T-cell (primary cell): ENCODE measurements at places on chromosomes 16 and 17. TPM values are rescaled to one million over a fixed set of nuclear protein-coding genes. Genes with fewer than 3 reads are reported as not detected.

- DNase-seq: no peak
Measured at GRCh38 chr17:5780476-5780875, 196.2 kb upstream of the NLRP1 start.

Gene GRAP
- total RNA-seq: 95.2 TPM

DNA sequence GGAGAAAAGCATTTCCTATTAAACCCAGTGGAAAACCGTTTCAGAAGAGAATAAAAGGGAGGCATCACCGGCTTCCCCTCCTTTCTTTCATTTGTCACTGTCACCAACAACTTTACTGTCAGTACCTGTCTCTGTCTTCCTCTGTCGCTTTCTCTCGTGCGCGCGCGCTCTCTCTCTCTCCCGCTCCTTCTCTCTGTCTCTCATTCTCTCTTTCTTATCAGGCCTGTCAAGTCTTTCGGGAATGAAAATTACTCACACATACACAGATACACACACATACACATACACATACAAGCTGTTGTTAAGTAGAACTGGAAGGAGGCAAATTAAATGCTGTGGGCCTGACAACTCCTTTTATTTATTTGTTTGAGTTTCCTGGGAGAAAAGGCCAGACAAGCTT is 17.6 kb downstream of the MYOCD start:
- no peak for DNase-seq

DNA sequence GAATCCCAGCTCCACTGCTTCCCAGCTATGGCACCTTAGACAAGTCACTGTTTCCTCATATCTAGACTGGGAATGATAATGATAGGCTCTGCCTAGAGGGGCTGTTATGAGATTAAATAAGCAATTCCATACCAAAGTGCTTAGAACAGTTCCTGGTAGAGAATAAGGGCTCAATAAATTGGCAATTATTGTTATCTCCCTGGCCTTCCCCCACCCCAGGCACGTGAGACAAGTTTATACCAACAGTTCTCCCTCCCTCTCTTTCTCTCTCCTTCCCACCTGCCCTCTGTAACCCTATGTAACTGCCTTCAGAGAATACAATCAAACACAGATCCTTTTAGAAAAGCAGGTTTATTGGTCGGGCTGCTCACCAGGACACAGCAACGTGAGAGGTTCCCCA is 13.9 kb upstream of the STAT3 start:
- DNase-seq: no peak

DNA sequence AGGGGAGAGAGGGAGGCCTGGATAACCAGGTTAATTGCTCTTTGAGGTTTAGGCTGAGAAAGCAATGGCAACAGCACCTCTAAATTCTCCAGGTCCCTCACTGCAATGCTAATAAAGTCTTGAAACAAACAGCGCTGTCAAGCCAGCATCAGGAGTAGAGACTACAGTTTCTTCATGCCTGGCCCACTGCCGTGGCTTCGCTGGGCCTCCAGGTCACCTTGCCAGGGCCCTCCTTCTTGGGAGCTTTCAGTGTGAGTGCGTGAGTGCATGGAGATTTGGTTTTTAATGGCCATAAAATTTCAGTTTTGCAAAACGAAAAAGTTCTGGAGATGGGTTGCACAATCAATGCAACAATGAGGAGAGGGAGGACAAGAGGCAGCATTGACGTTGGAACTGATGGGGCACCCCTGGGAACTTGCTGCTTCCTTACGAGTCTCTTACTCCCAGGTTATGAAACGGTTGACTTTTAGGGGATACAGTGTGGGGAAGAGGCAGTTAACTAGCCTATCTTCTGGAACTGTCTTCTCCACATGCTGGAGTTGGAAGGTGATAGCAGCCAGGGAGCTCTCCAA is 229.4 kb downstream of the XYLT1 start:
- no peak for DNase-seq

DNA sequence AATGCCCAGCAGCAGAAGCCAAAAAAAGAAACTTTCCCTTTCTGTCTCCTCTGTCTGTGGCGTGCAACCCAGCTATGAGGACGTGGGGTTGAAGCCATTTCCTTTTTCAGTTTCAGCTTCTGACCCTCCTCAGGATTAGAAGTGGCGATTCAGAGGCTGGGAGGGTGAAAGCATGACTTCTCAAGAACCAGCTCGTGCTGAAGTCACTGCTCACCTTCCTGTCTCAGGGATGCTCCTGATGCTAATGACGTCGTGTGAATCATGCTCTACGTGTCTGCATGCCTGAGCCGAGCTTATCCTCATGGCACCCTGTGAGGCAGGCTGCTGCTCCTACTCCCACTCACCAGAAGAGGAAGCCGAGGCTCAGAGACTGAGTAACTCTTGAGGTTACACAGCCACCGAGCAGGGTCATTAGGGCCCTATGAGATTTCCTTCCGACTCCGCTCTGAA is 5.7 kb upstream of the LPO start:
- DNase-seq: no peak

DNA sequence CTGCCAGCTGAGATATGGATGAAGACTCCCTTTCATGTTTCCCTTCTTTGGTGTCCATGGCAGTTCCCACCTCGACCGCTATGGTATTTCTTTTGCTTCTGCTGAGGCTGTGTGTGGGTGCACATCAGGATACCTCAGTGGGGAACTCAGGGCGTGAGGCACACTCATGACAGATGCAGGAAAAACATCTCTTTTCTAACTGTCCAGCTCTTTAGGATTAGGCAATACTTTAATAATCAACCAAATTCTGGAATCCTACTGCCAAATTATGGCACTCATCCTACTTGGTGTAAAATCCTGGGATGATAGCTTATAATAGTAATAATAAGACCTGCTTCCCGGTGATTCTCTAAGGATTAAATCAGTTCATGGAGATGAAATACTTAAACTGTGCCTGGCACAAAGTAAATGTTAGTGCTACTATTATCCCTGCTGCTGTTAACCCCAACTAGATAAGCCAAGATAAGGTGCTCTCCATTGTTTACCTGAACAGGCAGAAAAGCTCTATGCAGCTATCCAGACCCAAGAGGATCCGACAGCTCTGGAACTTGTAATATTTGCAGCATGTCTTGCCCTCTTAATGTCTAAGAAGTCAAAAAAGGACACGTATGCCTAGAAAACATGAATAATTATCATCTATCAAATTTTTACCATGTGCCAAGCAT is 543.3 kb downstream of the WWOX start:
- no peak for DNase-seq

- no peak for DNase-seq
Measured at GRCh38 chr17:17405673-17406072, 71.1 kb upstream of the MED9 start.

Gene CIBAR2
- total RNA-seq: not detected

Gene IKZF3
- 108 TPM for total RNA-seq

Gene ENGASE
- 141 TPM for total RNA-seq

GRCh38 chr16:1450218-1450617 is 5.9 kb upstream of the CCDC154 start:
- no peak for DNase-seq

DNA sequence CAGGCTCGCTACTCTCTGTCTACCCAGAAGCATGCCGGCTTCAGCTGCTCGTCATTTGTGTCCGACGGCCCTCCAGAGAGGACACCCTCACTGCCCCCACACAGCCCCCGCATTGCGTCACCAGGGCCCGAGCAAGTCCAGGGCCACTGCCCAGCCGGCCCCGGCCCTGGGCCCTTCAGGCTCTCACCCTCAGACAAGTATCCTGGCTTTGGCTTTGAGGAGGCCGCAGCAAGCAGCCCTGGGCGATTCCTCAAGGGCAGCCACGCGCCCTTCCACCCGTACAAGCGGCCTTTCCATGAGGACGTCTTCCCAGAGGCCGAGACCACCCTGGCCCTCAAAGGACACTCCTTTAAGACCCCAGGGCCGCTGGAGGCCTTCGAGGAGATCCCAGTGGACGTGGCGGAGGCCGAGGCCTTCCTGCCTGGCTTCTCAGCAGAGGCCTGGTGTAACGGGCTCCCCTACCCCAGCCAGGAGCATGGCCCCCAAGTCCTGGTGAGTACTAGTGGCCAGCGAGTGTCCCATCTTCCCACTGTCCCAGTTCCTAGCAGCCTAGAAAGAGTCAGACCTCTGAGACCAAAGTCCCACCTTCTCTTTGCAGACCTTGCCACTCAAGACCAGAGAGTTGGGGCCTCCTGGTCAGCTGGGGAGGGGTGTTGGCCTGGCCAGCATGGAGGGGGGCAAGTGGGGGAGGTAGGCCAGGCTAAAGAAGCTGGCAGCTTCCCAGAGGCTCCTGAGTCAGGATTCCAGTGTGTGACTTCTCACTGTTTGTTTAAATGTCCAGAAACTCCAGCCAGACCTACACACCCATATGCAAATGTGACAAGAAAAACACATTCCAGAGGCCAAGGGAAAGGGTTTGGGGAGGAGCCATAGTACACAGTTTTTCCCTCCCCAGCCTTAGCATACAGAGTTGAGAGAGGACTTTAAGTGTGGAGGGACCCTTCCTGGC is 18.6 kb downstream of the FOXN1 start:
- no peak for DNase-seq
